ENCODE measurements at places on chromosomes 11 and 22. TPM values are rescaled to one million over a fixed set of nuclear protein-coding genes. Genes with fewer than 3 reads are reported as not detected.

DNA sequence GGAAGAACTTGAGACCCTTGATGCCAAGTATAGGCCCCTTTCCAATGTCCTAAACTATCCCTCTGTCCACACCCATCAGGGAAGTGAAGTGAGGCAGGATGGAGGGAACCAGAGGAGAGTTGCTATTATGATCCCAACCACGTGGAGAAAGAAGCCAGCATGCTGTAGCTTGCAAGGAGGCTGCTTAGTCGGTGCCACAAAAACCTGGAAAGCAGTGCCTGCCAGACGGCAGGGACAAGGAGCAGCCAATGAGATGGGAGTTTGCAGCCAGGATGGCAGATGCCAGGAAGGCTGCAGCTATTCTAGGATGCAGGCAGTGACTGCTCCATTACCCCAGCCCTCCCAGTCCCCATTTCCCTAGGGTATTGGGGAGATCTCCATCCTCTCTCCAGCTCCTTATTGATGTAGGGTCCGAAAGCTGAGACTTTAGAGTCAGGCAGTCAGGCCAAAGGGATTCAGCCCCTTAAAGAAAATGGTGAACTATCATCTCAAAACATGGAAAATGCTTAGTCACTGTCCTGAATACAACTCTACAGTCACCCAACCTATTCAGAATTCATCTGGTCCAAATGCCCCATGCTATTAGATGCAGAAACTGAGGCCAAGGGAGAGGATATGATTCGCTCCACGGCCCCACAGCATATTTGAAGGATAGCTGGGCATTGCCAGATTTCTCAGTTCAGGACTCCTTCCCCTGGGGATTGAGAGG lies 18.4 kb upstream of the LRRC55 start:
- no peak for DNase-seq

DNA sequence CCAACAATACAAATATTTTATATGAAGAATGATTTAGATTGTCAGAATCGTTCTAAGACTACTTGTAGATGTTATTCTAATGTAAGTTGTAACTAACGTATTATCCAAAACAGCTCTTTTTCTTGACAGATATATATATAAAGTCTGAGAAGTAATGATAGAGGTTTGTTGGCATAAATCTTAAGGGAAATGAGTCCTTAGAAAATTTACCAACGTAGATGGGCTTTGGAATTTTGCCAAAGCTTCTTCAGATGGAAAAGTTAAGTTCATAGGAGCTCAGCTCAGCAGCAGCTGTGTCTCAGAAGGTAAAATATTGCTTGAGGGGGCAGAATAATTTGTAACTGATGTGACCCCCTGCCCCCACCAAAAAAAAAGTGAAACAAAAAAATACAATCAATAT lies 66.7 kb downstream of the BID start:
- peak; percentile 30 for DNase-seq

GRCh38 chr11:69643646-69644045 lies 2.7 kb downstream of the CCND1 start:
- DNase-seq: no peak

- DNase-seq: peak; percentile 82
Observed at GRCh38 chr11:12214751-12215150, 104.4 kb downstream of the MICAL2 start.

- DNase-seq: no peak
Observed at GRCh38 chr11:28223994-28224393, 115.8 kb downstream of the METTL15 start.

GRCh38 chr22:49705216-49705971 lies 122.3 kb downstream of the BRD1 start:
- no peak for DNase-seq

DNA sequence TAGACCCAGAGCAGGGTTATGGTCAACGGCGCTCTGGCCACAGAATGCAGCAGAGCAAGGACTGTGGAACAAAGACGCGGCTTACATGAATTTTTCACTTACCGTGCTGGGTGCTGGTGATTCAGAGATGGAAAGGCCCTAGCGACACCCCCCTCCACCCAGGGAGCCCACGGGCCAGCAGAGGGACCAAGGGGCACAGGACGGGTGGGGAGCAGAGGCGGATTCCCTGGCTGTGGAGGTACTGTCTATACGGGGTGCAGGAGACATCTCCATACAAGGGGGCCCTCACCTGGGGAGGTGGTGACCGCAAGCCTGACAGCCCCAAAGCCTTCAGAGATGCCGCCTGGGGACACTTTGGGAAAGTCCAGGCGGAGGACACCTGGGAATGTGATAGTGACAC lies 1.1 kb upstream of the SEPTIN5 start:
- no peak for DNase-seq

The GALNT18 gene
- total RNA-seq: 5.2 TPM

The SLC1A2 gene
- 23.7 TPM for total RNA-seq

Data from fibroblast of villous mesenchyme (primary cell).